T1000 (cell line): ENCODE measurements at places on chromosomes 5 and 9.

- DNase-seq, result no peak
Observed at GRCh38 chr9:7780261-7780988, 19.2 kb downstream of the DMAC1 start.

DNA sequence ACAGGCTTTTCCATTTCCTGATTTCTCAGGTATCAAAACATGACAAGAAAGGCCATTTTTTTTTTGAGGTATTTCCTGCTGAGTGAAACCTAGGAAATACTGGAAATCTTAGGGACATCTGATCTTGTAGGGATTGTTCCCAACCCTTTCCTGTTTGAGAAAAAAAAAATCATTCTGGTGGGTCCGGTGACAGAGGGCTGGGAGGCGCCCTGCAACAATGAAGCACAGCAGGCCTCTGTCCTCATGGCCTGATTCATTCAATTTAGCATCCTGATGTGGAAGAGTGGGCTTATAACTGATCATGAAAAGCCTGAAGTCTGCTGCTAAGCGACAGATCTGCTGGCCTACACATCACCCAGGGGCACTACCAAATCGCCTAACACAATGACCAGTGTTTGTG is 3.0 kb upstream of the C9orf153 start:
- DNase-seq, result no peak

- DNase-seq, result no peak
Observed at GRCh38 chr5:156479849-156480248, 152.9 kb downstream of the SGCD start.

DNA sequence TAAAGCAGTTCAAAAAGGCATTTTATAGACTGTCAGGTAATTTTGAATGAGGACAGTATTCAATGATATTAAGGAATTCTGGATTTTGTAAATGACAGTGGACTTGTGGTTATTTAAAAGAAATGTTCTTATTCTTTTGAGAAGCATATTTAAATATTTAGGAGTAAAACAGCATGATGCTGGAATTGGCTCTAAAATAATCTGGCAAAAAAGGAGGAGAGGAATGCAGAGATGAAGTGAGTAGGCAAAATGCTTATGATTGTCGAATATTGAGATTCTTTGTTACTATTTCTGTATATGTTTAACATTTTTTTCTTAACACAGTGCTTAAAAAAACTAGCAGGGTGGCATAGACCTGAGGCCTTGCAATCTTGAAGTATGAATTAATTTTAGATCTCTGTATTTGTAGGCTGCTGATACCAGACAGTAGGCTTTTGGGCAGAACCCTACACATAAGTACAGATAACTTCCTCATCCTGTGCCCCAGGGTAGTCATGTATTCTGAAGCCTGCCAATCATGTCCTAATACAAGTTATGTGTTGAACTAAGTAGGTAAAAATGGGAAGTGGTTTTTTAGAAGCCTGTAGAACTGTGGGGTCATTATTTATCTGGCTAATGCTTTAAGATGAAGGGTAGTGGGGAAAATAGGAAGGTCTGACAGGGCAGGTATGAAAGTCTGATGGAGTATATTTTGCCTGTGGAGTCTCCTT is 9.4 kb downstream of the CD180 start:
- DNase-seq, result no peak

DNA sequence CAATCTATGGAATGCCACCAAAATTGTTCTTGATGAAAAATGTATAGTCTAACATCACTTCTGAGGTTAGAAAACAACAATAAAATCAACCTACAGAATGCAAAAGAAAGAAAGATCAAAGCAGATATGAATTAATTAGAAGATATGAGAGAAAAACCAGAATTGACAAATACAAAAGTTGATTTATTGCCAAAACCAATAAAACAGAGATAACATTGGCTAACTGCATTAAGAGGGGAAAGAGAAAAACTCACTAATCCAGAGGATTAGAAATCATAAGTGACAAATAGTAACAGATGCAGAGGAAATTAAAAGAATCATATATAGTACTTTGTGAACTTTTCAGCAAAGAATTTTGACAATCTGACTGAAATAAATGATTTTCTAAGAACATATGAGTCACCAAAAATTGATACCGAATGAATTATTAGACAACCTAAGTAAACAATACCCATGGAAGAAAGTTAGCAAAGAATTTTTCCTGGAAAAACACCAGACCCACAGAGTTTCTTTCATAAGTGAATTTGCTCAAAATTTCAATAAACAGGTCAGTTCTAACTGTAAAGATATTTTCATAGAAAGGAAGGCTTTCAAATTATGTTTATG is 167.7 kb downstream of the AOPEP start:
- DNase-seq, result no peak

DNA sequence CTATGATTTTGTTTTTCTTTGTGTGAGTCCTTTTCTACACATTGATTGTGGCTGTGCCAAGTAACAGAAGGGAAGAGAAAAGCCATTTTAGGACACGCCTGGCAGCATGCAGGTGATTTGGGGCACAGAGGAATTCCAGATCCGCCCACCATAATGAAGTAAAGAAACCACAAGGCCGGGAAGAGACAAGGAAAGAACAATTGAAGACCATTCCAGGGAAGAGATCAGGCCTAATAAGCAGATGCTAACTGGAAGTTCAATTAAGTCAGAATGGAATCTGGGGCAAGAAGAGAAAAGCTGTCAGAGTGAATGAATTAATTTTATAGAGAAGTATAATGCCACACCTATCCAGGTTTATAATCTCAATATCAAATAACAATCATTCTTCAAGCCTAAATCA is 110.2 kb upstream of the ISL1 start:
- DNase-seq, result no peak

DNA sequence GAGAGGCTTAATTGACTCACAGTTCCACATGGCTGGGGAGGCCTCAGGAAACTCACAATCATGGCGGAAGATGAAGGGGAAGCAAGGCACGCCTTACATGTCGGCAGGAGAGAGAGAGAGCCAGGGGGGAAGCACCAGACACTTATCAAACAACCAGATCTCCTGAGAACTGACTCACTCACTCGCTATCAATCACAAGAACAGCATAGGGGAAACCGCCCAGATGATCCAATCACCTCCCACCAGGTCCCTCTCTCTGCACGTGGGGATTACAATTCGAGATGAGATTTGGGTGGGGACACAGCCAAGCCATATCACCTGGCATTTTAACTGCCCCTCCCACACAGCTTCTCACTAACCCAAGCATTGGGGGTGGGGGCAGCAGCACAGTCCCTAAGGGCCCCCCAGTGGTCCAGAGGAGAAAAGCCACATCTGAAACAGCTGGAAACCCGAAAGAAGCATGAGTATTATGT is 76.1 kb upstream of the ASS1 start:
- DNase-seq, result no peak

DNA sequence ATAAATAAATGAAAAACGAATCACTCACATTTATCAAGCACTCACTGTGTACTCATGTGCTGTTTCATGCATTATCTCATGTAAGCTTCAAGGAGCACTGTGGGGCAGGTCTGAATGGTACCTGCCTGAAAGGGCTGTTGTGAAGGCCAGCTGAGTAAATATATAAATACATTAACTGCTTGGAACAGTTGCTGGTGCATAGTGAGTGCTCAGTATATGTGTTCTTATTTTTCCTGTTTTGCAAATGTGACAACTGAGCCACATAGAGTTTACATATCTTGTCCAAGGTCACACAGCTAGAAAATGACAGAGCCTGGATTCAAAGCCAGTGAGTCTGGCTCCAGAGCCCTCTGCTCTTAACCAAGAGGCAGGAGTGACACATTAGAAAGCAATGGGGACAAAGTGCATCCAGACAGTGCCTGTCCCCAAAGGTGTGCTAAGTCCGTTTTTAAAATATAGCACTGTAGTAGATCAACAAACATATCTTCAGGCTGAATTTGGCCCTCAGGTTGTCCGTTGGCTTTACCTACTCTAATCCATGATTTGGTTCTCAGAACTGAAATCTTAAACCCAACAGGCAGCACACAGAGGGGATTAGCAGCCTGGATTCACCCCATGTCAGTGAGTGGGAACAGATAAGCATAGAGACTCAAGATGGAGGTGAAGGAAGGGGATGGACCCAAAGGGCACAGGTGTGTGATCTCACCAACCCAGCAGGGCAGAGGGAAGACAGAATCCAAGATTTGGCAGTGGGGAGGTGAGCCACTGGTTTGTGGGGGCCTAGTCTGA is 70.8 kb downstream of the WWC1 start:
- DNase-seq, result no peak

- no peak for DNase-seq
Observed at GRCh38 chr9:129653823-129654553, 11.5 kb upstream of the PRRX2 start.

- no peak for DNase-seq
Observed at GRCh38 chr5:106290841-106291240, 1379.9 kb downstream of the EFNA5 start.

- no peak for DNase-seq
Observed at GRCh38 chr9:91185193-91185886, 176.4 kb downstream of the AUH start.

- no peak for DNase-seq
Observed at GRCh38 chr5:112228667-112229066, 190.4 kb downstream of the EPB41L4A start.

DNA sequence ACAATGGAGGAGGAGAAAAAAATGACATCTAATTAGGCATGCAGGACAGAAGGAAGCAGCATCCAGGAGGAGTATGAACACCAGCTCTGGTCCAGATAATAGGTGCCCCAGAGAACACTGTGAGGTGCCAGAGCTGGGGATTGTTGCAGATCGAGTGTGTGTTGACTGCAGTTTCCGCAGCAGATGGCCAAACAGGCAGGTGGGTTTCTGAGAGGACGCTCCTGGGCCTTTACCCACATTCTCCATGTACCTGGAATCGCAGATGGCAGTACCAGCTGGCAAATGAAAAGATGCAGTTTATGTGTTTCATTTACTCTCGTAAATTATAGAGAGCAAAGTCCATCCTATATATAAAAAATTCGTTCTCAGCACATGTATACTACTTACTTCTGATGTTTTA is 182.2 kb upstream of the ISL1 start:
- DNase-seq, result no peak

DNA sequence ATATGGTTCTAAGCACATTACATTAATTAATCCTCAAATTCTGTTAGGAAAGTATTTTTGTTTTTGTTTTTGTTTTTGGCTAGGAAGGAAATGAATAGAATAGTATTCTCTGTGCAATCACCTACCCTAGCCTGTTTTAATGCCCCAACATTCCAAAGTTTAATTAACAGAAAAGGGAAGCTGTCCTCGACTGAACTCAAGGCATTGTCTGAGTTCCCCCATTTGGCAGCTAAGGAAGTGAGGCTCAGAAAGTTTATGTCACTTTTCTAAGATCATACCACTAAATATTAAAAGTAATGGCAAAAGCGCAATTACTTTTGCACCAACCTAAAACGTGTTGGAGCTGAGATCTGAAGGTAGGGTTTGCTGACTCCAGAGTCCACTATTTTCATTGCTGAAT is 59.8 kb downstream of the FGF1 start:
- DNase-seq, result no peak

- DNase-seq, result no peak
Observed at GRCh38 chr5:128155776-128156175, 72.2 kb downstream of the SLC12A2 start.

DNA sequence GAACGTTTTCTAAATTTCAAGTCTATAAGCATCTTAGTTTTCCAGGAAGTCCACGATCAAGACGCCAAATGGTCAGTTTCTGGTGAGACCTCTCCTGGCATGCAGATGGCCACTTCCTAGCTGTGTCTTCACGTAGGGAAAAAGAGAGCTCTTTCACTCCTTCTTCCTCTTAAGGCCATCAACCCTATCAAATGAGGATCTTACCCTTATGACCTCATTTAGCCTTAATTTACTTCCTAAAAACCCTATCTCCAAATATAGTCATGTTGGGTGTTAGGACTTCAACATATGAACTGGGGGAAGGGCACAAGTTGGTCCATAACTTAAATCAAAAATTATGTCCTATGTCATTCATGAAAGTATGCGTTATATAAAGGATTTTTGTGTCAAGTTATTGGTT is 229.5 kb downstream of the ARL15 start:
- DNase-seq, result no peak

- DNase-seq, result no peak
Observed at GRCh38 chr9:79955300-79955699, 383.5 kb downstream of the TLE4 start.

GRCh38 chr5:37774912-37775483 is 64.8 kb downstream of the GDNF start:
- DNase-seq, result no peak

DNA sequence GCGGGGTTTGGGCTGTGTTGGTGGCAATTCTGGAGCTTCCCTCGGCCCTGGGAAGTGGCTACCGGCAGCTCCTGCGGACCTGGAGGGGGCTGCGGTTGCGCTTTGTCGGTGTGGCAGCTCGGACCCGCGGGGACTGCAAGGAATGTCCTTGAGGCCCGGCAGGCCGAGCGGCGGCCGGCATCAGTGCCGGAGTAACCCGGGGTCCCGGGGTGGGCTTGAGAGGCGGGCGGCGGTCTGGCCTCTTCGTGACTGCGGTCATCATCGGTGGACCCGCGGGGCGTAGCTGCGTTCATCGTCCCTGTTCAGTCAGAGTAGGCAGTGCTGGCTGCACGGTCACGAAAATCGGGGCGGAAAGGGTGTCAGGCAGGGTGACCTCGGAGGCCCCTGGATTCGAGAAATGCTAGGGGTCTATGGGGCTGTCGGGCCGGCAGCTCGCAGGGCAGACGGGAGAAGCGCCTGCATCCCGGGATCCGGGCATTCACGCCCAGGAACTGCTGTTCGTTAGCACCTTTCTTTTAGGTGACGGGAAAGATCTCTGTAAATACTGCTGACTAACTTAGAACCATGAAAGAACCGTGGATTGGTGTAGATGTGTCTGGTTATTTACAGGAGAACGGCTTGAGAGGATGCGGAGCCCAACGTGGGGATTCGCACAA is 474 bp downstream of the HMGCR start:
- DNase-seq, result no peak

- no peak for DNase-seq
Observed at GRCh38 chr5:54234304-54234933, 76.0 kb downstream of the ARL15 start.

- DNase-seq, result no peak
Observed at GRCh38 chr9:130544364-130544763, 35.0 kb upstream of the FUBP3 start.

- DNase-seq, result no peak
Observed at GRCh38 chr9:5580650-5581049, 48.3 kb upstream of the RIC1 start.

- no peak for DNase-seq
Observed at GRCh38 chr9:79857188-79857587, 285.4 kb downstream of the TLE4 start.

DNA sequence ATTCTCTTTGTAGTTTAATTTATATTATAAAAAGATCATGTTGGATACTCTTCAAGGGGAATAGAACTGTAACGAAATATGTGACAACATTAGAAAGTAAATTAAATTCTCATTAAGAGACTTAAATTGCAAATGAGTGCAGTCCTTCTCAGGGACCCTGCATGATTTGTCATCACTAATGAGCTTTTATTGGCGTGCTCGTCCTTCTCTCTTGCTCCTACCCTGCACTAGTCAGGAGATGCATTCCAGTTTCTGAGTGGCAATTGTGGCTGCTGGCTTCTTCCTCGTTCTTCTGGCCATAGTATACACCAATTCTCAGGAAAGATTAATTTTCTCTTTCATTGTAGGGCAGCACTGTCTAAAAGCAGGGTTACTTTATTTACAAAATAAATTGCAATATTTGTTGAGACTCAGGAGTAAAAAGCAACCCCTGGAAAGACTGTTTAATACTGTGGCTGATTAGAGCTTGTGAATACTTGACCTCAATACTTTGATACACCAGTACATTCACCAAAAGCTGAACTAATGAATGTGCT is 376.3 kb upstream of the CHD1 start:
- DNase-seq, result no peak

- no peak for DNase-seq
Observed at GRCh38 chr5:30385754-30386153, 807.7 kb upstream of the CDH6 start.
